ENCODE measurements at places on chromosomes 3 and 15. TPM values are rescaled to one million over a fixed set of nuclear protein-coding genes. Genes with fewer than 3 reads are reported as not detected.

Gene IFRD2
- 34.6 TPM for polyA plus RNA-seq

Gene MASP1
- polyA plus RNA-seq, result 2.7 TPM

Gene CASR
- polyA plus RNA-seq, result not detected

Gene KCNH8
- polyA plus RNA-seq, result not detected

Gene SH2D7
- not detected for polyA plus RNA-seq

Gene ALPK3
- 11.1 TPM for polyA plus RNA-seq

Gene APBA2
- 1.8 TPM for polyA plus RNA-seq

Gene SOX2
- not detected for polyA plus RNA-seq

DNA sequence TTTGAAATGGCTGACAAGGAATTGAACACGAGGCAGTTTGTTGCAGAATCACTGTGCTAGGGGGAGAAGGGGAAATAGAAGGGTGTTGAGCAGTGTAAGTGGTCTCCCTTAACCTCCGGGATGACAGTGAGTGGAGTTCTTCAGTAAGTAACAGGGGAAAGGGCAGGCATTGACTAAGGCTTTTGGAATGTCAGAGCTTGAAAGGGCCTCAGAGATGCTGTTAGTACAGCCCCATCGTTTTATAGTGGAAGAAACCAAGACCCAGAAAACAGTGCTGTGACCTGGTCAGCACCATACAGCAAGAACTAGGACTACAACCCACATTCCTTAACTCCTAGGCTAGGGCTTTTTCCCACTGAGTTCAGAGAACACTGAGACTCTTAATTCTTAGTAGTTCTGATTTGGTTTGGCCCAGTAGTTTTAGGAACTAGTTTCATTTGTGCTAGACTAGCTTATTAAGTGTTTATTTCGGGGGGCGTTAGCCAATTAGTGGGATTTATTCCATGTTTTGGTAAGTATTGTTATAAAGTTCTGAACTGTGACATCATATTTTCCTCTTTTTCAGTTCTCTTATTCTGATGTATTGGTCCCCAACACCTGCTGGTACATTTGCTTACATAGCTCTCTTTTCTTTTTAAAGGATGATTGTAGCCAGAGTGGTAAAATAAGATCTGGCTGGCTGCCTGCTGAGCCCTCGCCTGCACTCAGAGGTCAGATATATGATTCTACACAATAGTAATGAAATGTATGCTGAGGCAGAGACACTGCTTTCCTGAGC is 34.2 kb downstream of the RAB11A start:
- no peaks in the 10 kb centered on the region for H3K27me3 ChIP-seq
- no peaks in the 10 kb centered on the region for H3K4me1 ChIP-seq
- DNase-seq, result no peak

- DNase-seq, result no peak
- no peaks in the 10 kb centered on the region for H3K27me3 ChIP-seq
- no peaks in the 10 kb centered on the region for H3K4me1 ChIP-seq
- no peak overlapping the region for H3K27ac ChIP-seq
- no peak overlapping the region for H3K4me3 ChIP-seq
Measured at GRCh38 chr3:47515864-47516319, 2.4 kb upstream of the ELP6 start.

DNA sequence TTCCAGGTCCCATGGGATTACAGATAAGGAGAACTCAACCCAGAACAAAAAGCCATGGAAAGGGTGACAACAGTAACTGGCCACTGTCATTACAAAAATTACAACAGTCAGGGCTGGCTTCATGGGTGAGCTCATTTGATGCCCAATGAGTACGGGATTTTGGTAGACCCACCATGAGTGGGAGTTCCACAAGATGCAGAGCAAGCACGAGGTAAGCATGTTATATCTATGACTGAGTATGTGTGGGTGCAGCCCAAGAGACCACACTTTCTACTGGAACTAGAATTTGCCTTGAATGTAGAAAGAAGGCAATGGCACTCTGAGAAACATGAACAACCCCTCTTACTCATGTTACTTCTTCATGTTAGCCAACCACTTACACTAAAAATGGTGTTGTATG is 83.3 kb downstream of the IGF2BP2 start:
- H3K36me3 ChIP-seq, result no peaks in the 10 kb centered on the region
- no peak for DNase-seq
- H3K27ac ChIP-seq, result no peak overlapping the region
- H3K4me1 ChIP-seq, result no peaks in the 10 kb centered on the region
- H3K27me3 ChIP-seq, result peaks cover 1% of the 10 kb centered on the region

- no peaks in the 10 kb centered on the region for H3K27me3 ChIP-seq
- H3K4me3 ChIP-seq, result no peak overlapping the region
- no peak for DNase-seq
- H3K4me1 ChIP-seq, result no peaks in the 10 kb centered on the region
- H3K36me3 ChIP-seq, result no peaks in the 10 kb centered on the region
- H3K27ac ChIP-seq, result no peak overlapping the region
Measured at GRCh38 chr3:78048698-78049097, 1008.8 kb downstream of the ROBO2 start.

GRCh38 chr3:175861916-175862315 is 1002.8 kb downstream of the NAALADL2 start:
- DNase-seq, result no peak
- no peak overlapping the region for H3K27ac ChIP-seq
- H3K36me3 ChIP-seq, result no peaks in the 10 kb centered on the region
- no peak overlapping the region for H3K4me3 ChIP-seq

GRCh38 chr3:70736009-70736408 is 423.6 kb upstream of the MDFIC2 start:
- H3K27me3 ChIP-seq, result peaks cover 1% of the 10 kb centered on the region
- H3K27ac ChIP-seq, result no peak overlapping the region
- no peaks in the 10 kb centered on the region for H3K36me3 ChIP-seq
- H3K4me1 ChIP-seq, result no peaks in the 10 kb centered on the region
- DNase-seq, result no peak
- H3K4me3 ChIP-seq, result no peak overlapping the region

- peaks cover 7% of the 10 kb centered on the region for H3K4me1 ChIP-seq
- no peaks in the 10 kb centered on the region for H3K36me3 ChIP-seq
- no peak overlapping the region for H3K4me3 ChIP-seq
- no peak for DNase-seq
- no peak overlapping the region for H3K27ac ChIP-seq
- no peaks in the 10 kb centered on the region for H3K27me3 ChIP-seq
Measured at GRCh38 chr3:72906154-72906553, 18.3 kb downstream of the GXYLT2 start.

- H3K27me3 ChIP-seq, result no peaks in the 10 kb centered on the region
- H3K36me3 ChIP-seq, result no peaks in the 10 kb centered on the region
- H3K4me3 ChIP-seq, result no peak within 1 kb of the TSS
- DNase-seq, result no peak
- H3K4me1 ChIP-seq, result peaks cover 3% of the 10 kb centered on the region
Measured at GRCh38 chr3:149333176-149333859, at the start of gene TM4SF18. TSS of gene TM4SF18 (minus strand) at chr3:149333636. CDS start at chr3:149333382, 254 bp downstream.

DNA sequence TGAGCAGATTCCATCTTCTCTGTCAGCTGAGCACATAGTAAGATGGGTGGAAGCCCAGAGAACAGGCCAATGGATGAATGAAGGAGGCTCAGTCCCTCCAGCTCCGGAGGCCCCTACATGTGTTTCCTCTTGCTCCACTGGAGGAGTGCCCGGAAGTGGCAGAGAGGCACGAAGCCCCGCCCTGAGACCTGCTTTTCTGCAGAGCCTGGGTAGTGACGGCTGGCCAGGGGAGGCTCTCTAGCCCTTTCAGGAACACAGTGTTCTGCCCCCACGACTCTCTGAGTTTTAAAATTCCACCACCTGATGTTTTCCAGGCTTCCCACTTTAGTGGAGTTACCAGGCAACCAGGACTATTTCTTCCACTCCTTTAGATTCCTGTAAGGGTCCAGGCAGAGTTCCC is 149.4 kb upstream of the SLC6A11 start:
- peaks cover 2% of the 10 kb centered on the region for H3K27me3 ChIP-seq
- no peaks in the 10 kb centered on the region for H3K4me1 ChIP-seq
- H3K36me3 ChIP-seq, result no peaks in the 10 kb centered on the region
- no peak overlapping the region for H3K27ac ChIP-seq
- H3K4me3 ChIP-seq, result no peak overlapping the region
- DNase-seq, result no peak

- H3K27ac ChIP-seq, result no peak overlapping the region
- no peak overlapping the region for H3K4me3 ChIP-seq
- H3K36me3 ChIP-seq, result no peaks in the 10 kb centered on the region
- H3K27me3 ChIP-seq, result no peaks in the 10 kb centered on the region
Measured at GRCh38 chr3:167837466-167837865, 101.9 kb downstream of the SERPINI1 start.

DNA sequence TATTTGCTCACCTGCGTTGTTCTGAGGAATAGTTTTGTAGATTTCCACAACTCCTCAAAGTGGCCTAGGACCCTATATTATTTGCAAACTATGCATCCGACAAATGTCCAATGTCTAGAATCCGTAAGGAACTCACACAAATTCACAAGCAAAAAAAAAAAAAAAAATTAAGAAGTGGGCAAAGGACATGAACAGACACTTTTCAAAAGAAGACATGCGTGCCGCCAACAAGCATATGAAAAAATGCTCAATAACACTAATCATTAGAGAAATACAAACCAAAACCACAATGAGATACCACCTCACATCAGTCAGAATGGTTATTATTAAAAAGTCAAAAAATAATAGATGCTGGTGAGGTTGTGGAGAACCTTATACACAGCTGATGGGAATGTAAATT is 398.5 kb upstream of the PROK2 start:
- no peaks in the 10 kb centered on the region for H3K36me3 ChIP-seq
- no peaks in the 10 kb centered on the region for H3K27me3 ChIP-seq
- H3K4me1 ChIP-seq, result no peaks in the 10 kb centered on the region
- H3K4me3 ChIP-seq, result no peak overlapping the region
- no peak for DNase-seq

DNA sequence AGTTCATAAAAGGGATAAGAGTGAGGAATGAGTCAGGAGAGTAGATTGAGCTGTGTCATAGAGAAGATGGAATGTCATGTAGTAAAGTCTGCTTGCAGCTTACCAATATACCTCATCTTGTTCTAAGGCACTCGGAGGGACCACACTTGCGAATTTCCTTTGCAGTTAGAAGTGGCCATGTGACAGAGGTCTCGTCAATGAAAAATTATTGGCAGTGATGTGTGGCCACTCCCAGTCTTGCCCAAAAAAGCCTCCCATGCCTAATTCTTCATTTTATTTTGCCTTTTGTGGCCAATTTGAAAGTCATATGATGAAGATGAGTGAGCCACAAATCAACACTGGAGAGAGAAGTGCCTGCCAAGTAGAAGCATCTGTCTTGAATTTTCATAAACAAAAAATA is 465.6 kb upstream of the ZNF385D start:
- no peaks in the 10 kb centered on the region for H3K36me3 ChIP-seq
- DNase-seq, result no peak
- no peak overlapping the region for H3K4me3 ChIP-seq
- H3K27me3 ChIP-seq, result no peaks in the 10 kb centered on the region
- H3K27ac ChIP-seq, result no peak overlapping the region

GRCh38 chr15:78454992-78455391 is 17.0 kb downstream of the IREB2 start:
- no peak overlapping the region for H3K27ac ChIP-seq
- H3K4me3 ChIP-seq, result no peak overlapping the region
- H3K36me3 ChIP-seq, result no peaks in the 10 kb centered on the region
- H3K4me1 ChIP-seq, result peaks cover 11% of the 10 kb centered on the region
- no peak for DNase-seq

DNA sequence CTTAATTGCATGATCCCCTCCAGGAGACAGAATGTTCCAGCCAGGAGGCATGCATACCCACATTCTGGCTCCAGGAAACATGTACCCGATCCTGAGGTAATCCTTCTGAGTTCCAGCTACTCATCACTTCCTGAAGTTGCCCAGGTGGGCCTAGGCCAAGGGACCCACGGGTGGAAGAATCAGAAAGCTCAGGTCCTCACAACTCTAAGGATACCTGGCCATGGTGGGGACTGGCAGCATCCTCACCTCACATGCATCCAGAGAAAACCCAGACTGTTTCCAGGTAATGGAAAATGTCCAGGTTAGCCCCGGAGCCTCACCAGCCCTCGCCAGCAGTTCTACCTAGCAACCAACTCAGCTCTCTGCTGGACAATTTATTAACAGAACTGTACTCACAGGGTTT is 78.2 kb downstream of the DAPK2 start:
- DNase-seq, result no peak
- H3K36me3 ChIP-seq, result no peaks in the 10 kb centered on the region
- H3K4me3 ChIP-seq, result no peak overlapping the region
- H3K27me3 ChIP-seq, result no peaks in the 10 kb centered on the region
- H3K4me1 ChIP-seq, result no peaks in the 10 kb centered on the region

- no peak overlapping the region for H3K27ac ChIP-seq
- DNase-seq, result no peak
- H3K36me3 ChIP-seq, result no peaks in the 10 kb centered on the region
- H3K27me3 ChIP-seq, result no peaks in the 10 kb centered on the region
- no peaks in the 10 kb centered on the region for H3K4me1 ChIP-seq
Measured at GRCh38 chr3:125646581-125646980, 51.3 kb upstream of the OSBPL11 start.

- H3K4me3 ChIP-seq, result no peak overlapping the region
- no peak for DNase-seq
- peaks cover 3% of the 10 kb centered on the region for H3K36me3 ChIP-seq
- H3K4me1 ChIP-seq, result no peaks in the 10 kb centered on the region
- no peak overlapping the region for H3K27ac ChIP-seq
- no peaks in the 10 kb centered on the region for H3K27me3 ChIP-seq
Measured at GRCh38 chr3:186042521-186043202, 66.2 kb downstream of the ETV5 start.

GRCh38 chr15:30973379-30973778 is 18.0 kb downstream of the MTMR10 start:
- no peaks in the 10 kb centered on the region for H3K4me1 ChIP-seq
- H3K27me3 ChIP-seq, result no peaks in the 10 kb centered on the region
- no peak for DNase-seq
- no peaks in the 10 kb centered on the region for H3K36me3 ChIP-seq
- H3K4me3 ChIP-seq, result no peak overlapping the region
- no peak overlapping the region for H3K27ac ChIP-seq

- H3K4me3 ChIP-seq, result no peak overlapping the region
- DNase-seq, result no peak
- H3K27ac ChIP-seq, result no peak overlapping the region
- no peaks in the 10 kb centered on the region for H3K4me1 ChIP-seq
- H3K36me3 ChIP-seq, result no peaks in the 10 kb centered on the region
- H3K27me3 ChIP-seq, result no peaks in the 10 kb centered on the region
Measured at GRCh38 chr3:126927401-126927750, 55.5 kb upstream of the PLXNA1 start.

- no peak for DNase-seq
- no peak overlapping the region for H3K4me3 ChIP-seq
- no peaks in the 10 kb centered on the region for H3K4me1 ChIP-seq
- no peaks in the 10 kb centered on the region for H3K27me3 ChIP-seq
Measured at GRCh38 chr3:4314688-4315087, 11.5 kb downstream of the SETMAR start.

Measured in aorta (tissue), 5 donors.